ENCODE measurements at places on chromosomes 3 and 15.

GRCh38 chr3:141391991-141392316 is 23.6 kb downstream of the ZBTB38 start:
- no peak for DNase-seq

GRCh38 chr3:136787349-136787748 is 31.6 kb upstream of the SLC35G2 start:
- no peak for DNase-seq

- no peak for DNase-seq
These were observed 4.5 kb upstream of the MNS1 start for GRCh38 chr15:56469483-56469882.

DNA sequence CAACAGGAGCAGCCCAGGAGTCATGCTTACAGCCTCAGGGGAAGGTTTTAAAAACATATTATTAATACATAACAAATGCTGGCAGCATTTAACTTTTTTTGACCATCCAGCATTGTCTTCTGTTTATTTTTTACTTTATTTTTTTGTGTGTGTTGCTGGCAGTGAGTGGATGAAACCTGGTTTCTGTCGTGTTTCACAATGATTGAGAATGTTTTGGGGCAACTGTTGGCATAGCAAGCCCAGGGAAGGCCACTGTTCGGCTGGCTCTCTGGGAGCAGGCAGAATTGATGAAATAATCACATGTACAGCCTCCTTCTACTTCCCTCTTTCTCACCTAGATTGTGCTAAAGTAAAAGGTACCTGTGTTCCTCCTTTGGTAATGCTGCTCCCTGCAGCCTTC is 190.2 kb downstream of the NR1D2 start:
- no peak for DNase-seq

DNA sequence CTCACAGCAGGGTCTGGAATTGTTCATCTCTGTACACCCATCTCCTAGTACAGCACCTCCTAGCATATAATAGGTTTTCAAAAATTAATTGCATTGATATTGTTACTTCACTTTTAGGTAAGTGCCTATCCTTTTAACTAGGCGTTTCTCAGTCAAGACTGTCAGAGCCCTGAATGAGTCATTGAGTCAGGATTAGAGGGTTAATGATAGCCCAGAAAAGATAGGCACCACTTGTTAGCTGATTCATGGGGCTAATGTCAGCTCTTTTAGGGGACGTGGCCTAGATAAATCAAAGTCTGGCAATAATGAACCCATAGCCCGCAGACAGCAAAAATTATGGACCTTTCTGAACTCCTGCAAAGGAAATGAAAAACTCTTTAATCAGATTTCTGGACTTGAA is 42.9 kb downstream of the TIMP4 start:
- no peak for DNase-seq

GRCh38 chr3:127908951-127909350 is 6.1 kb upstream of the KBTBD12 start:
- DNase-seq, result no peak

- no peak for DNase-seq
These were observed 27.8 kb downstream of the CHP1 start for GRCh38 chr15:41258750-41259471.

DNA sequence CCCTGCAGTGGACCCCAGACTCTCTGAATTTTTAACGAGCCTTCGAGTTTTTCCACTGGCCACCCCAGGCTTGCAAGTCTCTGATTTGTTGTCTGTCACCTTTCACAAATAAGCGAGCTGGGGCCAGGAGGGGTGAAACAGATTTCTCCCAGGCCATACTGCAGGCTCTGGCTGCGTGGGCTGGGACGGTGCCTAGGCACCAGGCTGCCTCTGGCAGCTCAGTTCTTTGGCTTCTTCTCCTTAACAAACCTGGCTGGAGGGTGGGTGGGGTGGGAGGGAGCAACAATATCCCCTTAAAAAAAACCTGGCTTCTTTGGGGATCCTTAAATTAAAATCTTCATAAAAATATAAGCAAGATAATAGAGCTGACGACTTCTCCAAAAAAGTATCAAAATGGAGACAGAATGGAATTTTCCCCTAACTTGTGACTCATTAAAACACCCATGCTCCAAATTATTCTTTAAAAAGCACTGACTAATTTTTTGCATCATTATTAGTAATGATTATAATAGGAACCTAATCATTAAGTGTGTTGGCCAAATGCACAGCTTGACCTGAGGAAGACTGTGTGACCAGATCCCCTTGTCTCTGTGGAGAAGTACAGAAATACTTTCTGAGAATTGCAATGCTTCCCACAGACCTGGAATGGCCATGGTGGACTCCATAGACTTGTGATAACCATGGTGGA is 84.1 kb downstream of the SNRK start:
- DNase-seq, result peak; percentile 39

- no peak for DNase-seq
These were observed 25.0 kb upstream of the ATP1B3 start for GRCh38 chr3:141851411-141851810.

GRCh38 chr15:73630921-73631362 is 2.2 kb downstream of the NPTN start:
- no peak for DNase-seq

DNA sequence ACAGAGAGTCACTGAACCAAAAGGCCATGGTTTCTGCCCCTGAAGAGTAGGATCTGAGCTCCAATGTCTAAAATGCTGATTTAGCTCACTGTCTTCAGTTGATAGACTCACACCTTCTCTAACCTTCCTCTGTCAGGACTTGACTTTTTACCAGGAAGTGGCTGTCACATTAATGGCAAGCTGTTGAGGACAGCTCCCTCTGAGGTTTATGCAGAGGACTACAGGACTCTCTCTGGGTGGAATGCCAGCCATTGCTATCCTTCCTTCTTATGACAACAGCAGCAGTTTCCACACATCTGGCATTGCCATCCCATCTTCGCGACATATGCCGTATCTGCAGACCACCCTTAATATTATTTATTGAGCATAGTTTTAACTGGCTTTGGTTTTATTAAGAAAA is 103.8 kb upstream of the PRICKLE2 start:
- no peak for DNase-seq

GRCh38 chr15:62742409-62743171 is 300.0 kb upstream of the TPM1 start:
- DNase-seq, result peak; percentile 91

- no peak for DNase-seq
These were observed 32.2 kb downstream of the GRM2 start for GRCh38 chr3:51739110-51739509.

- DNase-seq, result peak; percentile 67
These were observed 15.6 kb upstream of the KY start for GRCh38 chr3:134666466-134666865.

Data from suprapubic skin (tissue), 4 donors.